ENCODE measurements at places on chromosomes 5 and 9.

- DNase-seq = no peak
Measured at GRCh38 chr5:90983711-90984124, 399.4 kb downstream of the ARRDC3 start.

GRCh38 chr5:142293486-142293885, 31.3 kb downstream of the SPRY4 start:
- DNase-seq = no peak

DNA sequence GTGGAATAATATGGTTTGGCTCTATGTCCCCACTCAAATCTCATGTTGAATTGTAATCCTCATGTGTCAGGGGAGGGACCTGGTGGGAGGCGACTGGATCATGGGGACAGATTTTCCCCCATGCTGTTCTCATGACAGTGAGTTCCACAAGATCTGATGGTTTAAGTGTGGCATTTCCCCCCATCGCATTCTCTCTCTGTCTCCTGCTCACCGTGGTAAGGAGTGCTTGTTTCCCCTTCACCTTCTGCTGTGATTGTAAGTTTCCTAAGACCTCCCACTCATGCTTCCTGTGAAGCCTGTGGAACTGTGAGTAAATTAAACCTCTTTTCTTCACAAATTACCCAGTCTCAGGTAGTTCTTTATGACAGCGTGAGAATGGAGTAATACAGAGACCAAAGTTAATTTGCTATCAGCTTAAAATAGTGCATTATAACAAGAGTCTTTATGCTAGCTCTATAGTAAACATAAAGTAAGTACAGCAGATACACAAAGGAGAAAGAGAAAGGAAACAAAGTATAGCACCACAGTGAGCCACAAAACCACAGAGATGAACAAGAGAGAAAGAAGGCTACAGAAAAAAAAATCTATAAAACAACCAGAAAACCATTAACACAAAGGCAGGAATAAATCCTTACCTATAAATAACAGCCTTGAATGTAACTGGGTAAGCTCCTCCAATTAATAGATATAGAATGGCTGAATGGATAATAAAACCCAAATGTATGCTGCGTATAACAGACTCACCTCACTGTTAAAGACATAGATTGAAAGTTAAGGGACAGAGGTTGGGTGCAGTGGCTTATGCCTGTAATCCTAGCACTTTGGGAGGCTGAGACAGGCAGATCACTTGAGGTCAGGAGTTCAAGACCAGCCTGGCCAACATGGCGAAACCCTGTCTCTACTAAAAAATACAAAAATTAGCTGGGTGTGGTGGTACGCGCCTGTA, 39.7 kb downstream of the RAPGEF6 start:
- no peak for DNase-seq

DNA sequence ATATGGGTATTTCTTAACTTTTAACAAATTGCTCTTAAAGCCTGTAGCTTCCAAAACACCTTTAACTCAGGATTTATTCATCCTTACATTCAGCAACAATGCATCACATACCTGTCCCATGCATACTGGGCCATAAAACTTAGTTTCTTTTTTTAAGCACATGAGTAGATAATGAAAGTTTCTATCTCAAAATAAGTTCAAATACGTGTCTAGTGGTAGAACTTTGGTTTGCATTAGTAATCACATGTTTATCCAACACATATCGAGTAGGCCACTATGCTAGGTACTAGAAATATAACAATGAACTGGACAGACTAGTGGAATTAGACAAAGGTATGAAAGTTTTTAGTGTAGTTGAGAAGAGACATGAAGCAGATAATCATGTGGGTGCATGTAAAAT, 99.6 kb downstream of the DOCK2 start:
- no peak for DNase-seq

GRCh38 chr5:170287532-170287931, 10.0 kb downstream of the LCP2 start:
- no peak for DNase-seq

- DNase-seq = no peak
Measured at GRCh38 chr9:117258184-117258866, 156.5 kb downstream of the ASTN2 start.

GRCh38 chr9:129995409-129996160, 47.4 kb downstream of the FNBP1 start:
- DNase-seq = no peak

DNA sequence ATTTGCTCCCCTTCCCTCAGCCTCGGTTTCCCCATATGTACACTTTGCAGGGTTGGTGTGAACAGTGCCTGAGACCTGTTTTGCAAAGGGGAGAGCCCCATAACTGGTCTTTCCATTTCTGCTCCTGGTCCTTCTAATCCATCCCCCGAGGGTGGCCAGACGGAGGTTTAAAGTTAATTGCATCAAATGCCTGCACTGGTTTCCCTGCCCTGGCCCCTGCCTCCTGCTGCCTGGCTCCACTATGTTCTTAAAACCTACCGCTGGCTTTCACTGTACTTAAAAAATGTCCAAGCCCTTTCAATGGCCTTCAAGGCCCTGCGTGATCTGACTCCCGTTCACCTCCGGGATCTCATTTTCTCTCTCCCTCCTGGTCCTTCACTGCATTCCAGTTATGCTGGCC, 183.0 kb downstream of the RGS3 start:
- no peak for DNase-seq

- no peak for DNase-seq
Measured at GRCh38 chr5:169009123-169009522, 291.8 kb downstream of the SLIT3 start.

DNA sequence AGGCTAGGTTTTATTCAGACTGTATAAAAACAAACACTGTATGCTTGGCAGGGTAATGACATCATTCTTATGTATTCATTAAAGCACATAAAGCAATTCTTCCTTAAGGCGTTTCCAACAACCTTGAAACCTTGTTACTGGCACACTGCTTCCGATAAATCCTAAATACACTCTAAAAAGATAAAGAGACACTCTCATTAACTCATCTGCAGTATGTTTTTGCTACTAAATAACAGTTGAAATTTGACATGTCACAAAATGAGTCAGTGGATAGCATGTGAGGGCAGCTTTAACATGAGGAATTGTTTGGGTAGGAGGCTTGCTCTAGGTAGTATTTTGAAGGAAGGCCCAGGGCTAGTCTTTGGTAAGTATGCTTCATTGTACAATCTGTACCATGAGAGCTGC, 13.7 kb downstream of the YIPF5 start:
- no peak for DNase-seq

- no peak for DNase-seq
Measured at GRCh38 chr5:156815988-156816599, 34.0 kb upstream of the PPP1R2B start.

GRCh38 chr9:112013266-112013665, 116.7 kb downstream of the UGCG start:
- DNase-seq = no peak

DNA sequence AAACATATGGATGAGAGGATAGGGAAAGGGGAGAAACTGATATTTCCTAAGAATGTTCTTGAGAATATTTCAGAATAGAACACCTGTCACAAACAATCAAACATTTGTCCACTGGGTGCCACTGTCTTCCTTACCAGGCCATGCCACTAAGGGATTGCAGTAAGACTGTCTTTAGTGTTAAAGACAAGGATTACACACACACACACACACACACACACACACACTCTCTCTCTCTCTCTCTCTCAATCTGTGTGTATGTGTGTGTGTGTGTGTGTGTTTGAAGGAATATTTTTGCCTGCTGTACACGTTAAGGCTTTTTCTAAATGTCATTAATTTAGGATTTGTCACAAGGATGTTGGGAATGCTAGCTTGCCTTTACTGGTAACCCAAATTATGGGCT, 54.4 kb downstream of the CCDC192 start:
- no peak for DNase-seq

GRCh38 chr5:76305269-76305668, 97.8 kb upstream of the IQGAP2 start:
- DNase-seq = no peak

DNA sequence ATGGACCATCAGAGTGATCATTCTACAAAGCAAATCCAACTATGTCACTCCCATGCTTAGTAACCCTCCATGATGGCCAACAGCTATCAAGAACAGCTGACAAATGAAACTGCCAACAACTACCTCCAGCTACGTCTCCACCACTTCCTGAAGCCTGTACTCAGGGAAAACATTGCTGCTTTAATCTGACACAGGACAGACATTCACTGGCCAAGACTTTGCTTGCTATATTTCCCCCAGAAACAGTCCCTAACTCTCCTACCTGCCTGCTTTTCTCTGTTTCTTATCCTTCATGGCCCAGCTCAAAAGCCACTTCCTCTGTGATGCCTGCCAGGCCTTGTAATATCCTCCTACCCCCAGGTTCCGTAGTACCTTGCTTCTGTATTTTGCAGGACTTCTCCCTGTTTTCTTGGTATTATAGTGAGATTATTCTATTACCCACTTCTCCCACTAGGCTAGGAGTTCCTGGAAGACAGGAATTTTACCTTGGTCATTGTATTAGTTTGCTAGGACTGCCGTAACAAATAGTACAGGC, 14.7 kb upstream of the RAB14 start:
- DNase-seq = no peak

DNA sequence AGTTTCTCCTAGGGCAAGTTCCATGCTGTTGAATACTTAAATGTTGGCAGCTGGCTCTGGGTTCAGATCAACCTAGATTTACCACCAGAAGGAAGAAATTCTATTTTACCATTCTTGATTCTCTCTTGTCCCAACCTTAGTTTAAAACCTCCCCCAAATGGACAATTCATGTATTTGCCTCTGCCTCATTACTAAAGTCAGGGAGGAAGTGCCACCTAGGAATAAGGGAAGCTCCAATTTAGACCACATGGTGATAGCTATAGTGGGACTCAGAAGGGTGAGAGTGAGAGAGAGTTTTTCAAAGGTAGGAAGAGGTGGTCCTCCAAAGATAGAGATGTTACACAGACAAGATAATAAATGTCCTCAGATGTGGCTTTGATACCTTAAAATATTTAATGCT, 53.4 kb upstream of the PAM start:
- no peak for DNase-seq

GRCh38 chr9:136671254-136671614, 8.5 kb downstream of the EGFL7 start:
- DNase-seq = no peak

DNA sequence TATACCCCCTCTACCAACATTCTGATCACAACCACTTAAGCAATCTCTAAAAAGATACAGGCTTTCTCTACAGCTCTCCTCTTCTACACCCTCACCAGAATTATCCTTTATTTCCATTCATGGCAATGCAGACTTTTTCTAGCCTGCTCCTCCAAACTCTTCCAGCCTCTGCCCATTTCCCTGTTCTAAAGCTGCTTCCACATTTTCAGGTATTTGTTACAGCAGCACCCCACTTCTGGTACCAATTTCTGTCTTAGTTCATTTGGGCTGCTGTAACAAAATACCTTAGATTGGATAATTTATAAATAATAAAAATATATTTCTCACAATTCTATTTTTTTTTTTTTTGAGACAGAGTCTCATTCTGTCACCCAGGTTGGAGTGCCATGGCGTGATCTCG, 53.0 kb upstream of the DNAH5 start:
- no peak for DNase-seq

- DNase-seq = no peak
Measured at GRCh38 chr9:130681769-130682420, 11.7 kb upstream of the EXOSC2 start.

GRCh38 chr5:177294632-177295031, 8.9 kb downstream of the RAB24 start:
- DNase-seq = no peak

- no peak for DNase-seq
Measured at GRCh38 chr9:71368157-71368556, 246.7 kb upstream of the TRPM3 start.

GRCh38 chr5:103582364-103582763, 19.8 kb upstream of the NUDT12 start:
- no peak for DNase-seq

DNA sequence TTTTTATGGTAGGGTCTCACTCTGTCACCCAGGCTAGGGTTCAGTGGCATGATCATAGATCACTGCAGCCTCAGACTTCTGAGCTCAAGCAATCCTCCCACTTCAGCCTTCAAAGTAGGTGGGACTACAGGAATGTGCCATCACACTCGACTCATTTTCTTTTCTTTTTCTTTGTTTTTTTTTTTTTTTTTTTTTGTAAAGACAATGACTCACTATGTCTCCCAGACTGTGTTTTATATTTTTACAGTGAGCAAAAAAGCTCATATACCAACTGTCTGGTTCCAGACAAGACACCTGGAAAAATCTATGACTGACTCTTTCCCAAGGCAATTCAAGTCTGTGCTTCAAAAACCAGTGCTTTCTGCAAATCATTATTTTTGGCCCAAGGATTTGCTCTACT, 10.8 kb upstream of the FOXD1 start:
- no peak for DNase-seq

GRCh38 chr5:14296533-14297331, 153.6 kb downstream of the TRIO start:
- DNase-seq = no peak

GRCh38 chr5:16534280-16534679, 68.7 kb upstream of the ZNF622 start:
- DNase-seq = no peak
